ENCODE measurements at places on chromosomes 5 and 9. TPM values are rescaled to one million over a fixed set of nuclear protein-coding genes. Genes with fewer than 3 reads are reported as not detected.

Gene GCNT4
- total RNA-seq, result 3.3 TPM

DNA sequence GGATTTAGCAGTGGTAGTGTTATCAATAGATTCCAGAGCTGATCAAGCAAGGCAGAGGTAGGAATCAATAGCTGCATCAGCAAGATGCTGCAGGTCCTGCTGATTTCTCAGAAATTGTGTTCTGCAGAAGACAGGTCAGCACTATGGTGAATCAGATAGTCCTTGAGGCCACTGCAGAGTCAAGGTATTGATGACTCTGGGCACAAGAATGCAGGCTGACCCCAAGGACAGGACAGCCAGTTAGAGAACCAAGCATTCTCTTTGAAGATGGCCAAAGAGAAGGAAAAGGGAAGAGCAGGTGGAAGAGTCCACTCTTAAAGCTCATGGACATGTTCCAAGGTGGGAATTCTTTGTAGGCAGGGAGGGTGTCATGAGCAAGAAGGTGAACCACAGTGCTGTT lies 28.0 kb downstream of the PRUNE2 start:
- DNase-seq, result no peak

Gene CCL21
- total RNA-seq, result not detected

- no peak for DNase-seq
These were observed 10.6 kb downstream of the PLEKHG4B start for GRCh38 chr5:102411-103043.

- DNase-seq, result no peak
These were observed 1.5 kb downstream of the CRHBP start for GRCh38 chr5:76954383-76954763.

DNA sequence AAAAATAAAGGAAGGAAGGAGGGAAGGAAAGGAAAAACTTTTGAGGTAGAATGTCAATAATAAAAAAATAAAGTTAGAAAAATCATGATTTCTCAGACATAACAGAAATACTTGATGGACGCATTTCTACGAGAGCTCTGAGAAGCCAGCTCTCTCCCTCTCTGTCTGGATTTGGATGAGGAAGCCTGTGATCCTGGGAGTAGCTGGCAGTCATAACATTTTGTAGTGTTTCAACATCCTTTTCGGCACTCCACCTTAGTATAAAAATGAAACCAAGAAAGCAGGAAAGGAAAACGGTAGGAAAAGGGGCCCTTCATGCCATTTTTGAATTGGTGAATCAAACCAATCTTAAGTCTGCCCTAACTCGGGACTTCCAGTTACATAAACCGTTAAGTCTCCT lies 321.3 kb downstream of the EPB41L4A start:
- no peak for DNase-seq

DNA sequence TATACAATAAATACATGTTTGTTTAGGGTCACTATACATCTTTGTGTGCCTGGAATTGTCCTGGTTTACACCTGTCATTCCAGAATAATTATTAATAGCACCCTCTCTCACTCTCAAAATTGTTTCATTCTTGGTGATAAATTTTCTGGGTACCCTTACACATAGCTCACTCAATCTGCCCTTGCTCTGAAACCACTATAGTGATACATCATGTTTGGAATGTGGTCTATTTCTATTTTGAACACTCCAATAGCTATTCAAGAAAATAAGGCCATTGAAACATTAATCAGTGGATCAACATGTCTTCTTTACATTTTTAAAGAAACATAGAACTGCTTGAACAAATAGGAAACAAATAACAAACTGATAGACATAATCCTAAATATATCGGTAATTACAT lies 158.7 kb downstream of the ARRDC3 start:
- DNase-seq, result no peak

DNA sequence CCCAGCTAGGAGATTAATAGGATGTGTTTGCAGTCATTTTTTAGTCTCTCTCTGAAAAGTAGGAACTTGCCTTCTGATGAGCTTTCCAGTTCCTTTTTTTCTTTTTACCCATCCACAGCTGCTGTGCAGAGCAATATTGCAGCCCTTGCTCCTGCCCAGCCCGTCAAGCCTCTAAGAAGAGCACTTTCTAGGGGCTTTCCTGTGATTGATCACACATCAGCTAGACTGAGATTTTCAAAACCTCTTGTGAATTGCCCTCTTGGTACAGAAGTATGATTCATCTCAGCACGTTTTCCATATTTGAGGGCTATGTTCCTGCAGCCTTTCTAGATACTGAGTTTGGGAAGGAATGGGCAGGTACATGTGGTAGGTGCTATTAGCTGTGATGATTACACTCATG lies 93.9 kb downstream of the GALNT10 start:
- no peak for DNase-seq

Data from progenitor cell of endocrine pancreas (in vitro differentiated cells).